Activated naive CD8-positive, alpha-beta T cell treated with anti-CD3 and anti-CD28 coated beads for 36 hours (primary cell): ENCODE measurements at places on chromosomes 6 and 20.

GRCh38 chr6:17311595-17312311 lies 30.6 kb downstream of the RBM24 start:
- DNase-seq: no peak

- no peak for DNase-seq
Observed at GRCh38 chr6:152150196-152150595, 342.7 kb downstream of the ESR1 start.

DNA sequence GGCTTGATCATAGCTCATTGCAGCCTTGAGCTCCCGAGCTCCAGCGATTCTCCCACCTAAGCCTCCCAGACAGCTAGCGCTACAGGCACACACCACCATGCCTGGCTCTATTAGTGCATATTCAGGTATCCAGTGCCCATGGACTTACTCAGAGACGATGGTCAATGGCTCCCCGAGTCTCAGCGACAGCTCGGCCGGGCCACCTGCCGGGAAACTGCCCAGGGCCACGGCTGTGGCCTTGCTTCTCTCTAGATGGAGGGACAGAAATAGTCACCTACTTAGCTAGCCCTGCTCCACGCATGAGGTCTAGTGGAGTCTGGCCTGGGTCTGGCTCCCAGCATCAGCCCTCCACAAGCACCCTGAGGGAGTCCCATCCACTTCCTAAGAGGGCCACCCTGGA lies 11.7 kb downstream of the SLA2 start:
- DNase-seq: no peak

DNA sequence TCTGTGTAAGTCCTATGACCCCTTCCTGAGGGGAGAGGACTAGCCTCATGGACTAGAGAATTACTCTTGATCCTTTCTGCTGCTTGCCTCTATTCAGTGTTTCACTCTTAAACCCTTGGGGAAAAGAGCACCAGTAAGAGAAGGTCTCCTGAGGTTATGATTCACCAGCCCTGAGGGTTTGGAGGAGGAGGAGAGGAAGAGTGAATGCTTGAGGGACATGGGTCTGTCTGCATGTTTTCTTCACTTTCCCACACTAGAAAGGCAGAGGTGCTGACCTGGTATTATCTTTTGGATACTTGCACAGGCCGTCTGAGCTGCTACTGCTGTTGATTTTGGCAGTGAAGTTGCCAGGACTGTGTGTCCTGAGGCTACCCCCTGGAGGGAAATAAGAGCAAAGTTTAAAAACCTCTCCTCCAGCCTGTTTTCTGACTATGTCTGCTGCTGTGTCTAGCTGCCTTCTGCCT lies 78.3 kb downstream of the CD109 start:
- DNase-seq: no peak

DNA sequence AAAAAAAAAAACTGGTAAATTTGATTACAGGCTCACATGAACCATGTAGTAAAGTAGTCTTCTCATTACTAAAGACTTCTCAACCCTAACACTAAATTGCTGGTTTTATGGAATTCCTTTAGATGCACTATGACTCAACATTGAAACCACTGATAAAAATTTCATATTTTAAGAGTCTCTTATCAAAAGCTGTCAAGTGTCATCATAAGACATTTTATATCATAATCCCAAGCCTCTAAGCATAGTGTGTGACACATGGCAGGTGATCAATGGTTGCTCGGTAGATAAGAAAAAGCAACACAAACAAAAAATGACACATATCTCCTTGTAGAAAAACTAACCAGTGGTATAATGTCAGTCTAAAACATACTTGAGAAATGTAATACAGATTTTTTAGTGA lies 258.4 kb downstream of the RNGTT start:
- no peak for DNase-seq

DNA sequence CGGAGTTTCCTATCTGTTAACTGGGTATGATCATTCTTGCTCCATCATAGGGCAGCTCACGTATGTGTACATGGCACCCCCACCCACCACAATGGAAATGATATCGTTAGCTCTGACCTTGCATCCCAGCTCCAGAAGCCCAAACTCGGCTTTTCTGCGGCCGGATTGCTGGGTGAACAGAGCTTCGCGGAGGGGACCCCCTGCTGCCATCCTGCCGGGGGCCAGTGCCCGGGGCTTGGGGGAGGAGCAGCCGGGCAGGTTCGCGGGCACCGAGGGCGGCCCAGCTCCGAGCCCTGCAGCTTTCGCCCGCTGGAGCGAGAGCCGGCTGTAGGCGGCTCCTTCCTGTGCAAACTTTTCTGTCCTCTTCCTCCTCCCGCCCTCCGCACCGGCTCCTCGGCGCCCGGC lies 24.9 kb upstream of the FUCA2 start:
- DNase-seq: peak; percentile 53

DNA sequence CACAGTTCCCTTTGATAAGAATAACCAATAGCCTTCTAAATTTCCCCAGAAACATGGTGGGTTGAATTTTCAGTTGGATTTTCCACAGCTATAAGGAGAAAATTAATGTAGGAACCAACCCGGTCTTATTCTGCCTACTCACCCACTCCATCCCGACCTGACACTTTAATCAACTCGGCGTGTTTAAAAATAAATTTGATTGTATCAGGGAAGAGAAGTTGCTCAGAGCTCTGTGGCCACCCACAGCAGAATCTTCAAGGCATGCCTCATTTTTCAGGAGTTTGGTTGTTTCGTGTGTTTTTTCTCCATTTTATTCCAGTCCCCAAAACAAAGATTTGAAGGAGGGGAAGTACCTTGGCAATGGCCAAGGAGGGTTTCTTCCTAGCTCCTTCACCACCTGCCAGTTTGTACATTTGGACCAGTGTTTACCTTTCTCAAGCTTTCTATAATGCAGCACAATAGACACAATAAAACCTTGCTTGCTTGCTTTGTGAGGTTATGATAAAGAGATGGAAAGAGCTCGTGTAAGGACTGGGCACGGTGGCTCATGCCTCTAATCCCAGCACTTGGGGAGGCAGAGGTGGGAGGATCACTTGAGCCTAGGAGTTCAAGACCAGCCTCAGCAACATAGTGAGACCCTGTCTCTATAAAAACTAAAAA lies 297.2 kb upstream of the JARID2 start:
- DNase-seq: no peak
